ENCODE measurements at places on chromosomes 1 and 21.
A peak's percentile ranks its signal among the peaks of the same experiment; 100 is the strongest.

DNA sequence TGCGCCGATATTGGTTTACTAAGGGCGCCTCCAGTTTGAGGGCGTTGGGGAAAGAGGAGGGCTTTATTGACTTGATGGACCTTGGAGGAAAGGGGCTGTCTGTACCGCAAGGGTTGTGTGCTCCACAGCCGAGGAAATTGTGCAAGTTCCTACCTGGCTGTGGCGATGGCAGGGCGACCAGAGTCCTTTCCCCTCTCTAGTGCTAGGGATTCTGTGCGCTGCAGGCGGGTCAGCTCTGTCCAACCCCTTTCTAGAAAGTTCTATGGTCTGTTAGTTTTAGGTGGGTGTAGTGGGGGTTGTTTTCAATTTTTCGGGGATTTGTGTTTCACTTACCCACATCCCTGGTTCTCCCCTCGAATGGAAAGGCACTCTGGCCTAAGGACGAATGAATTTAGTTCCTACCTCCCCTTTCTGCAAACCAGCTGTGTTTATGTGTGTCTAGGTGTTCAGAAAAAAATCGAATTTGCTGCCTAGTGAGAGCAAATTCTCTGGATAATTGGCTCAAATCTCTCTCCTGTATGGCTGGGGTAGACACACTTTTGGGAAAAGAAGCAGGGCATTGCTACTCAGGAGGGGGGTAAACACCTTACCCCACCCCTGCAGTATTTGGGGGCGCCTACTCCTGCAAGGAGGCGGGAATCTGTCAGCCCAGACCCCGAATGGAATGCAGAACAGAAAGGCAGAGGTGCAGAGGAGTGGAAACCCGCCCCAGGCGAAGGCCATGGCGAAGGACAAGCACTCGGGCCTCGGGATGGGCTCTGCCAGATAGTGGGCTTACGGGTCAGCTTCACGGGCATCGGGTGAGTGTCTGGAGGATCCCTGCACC lies 2.0 kb downstream of the DMBX1 start:
- no peak for DNase-seq

DNA sequence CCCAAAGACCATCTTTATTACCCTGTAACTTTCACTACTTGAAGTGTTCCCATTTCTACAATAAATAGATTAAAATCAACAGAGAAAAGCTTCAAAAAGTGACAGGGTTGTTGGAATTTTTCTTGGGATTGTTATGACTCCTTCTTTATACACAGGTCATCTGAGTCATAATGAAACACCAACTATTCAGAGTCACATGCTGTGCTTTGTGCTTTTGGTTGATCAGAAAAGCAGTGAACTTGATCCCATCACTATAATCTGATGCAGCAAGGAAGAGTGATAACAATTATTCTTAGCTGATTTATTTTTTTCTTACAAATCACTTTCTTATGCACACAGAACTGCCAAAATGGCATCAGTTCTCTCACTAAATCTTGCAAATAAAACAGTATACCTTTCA lies 422.9 kb downstream of the PTBP2 start:
- DNase-seq = no peak

DNA sequence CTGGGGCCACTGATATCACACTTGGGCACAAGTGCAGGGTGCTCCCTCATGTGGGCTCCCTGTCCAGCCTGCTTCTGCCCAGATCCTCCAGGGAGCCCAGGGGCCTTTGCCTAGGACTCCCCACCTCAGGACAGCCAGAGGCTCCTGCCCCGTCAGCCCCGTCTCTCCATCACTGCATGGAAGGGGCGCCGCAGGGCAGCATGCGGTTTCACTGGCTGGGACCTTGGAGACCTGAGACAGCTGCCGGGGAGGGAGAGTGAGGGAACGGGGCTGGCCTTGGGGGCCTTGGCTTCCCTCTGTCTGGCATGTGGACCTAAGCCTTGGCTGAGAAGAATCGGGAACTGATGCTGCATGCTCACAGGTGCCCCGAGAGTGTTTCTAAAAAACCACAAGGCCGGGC lies 46.5 kb downstream of the KCNAB2 start:
- DNase-seq = no peak

DNA sequence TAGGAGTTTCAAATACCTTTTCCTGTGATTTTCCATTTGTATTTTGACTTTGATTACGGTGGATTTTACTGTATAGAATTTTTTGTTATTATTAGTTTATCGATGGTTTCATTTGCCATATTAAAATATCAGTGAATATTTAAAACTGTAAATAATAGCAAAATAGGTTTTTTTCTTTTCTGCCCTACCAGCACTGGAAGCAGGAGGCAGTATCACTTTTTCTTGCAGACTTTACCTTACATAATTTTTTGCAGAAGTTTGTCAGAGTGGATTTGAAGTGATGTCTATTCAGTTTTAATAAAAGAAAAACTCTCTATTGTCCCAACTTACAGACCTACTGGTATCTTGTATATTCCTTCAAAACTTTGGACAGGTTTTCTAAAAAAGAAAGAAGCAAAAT lies 213.6 kb downstream of the CENPF start:
- DNase-seq = no peak

DNA sequence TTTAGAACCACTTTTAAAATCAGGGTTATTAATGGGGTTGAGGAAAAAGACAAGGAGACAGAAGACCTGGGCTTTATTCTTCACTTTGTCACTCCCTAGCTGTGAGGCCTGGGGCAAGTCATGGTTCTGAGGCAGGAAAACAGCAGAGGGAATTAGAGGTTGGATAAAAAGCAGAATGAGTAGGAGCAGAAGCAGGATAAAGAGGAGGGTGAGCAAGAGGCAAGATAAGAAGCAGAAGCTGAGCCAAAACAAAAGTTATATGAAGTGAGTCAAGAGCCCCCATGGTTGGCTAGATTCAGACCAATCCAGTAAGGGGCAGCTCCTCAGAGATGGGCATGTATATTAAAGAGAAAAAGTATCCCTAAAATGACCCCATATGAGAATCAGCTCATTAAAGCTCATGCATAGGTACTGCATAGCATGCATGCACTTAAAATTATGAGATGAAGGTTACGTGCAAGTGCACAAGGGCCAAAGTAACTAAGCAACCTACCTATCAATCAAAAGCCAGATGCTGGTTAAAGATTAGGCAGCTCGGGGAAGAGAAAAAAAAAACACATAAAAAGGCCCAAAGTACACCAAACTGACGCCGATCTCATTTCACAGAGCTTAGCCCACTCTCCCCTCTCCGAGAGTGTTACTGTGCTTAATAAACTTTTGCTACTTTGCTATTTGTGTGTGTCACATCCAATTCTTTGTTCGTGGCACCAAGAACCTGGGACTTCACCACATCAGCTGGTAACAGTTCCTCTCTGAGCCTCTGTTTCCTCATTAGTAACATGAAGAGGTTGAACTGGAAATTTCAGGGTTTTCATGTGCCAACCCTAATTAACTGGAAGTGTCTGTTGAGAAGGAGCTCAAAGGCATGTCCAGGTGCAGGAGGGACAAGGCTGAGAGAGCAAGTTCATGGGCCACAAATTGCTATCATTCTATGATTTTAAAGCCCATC lies 2.2 kb downstream of the AVPR1B start:
- no peak for DNase-seq

- no peak for DNase-seq
These were observed 27.2 kb downstream of the CCDC30 start for GRCh38 chr1:42490237-42490636.

DNA sequence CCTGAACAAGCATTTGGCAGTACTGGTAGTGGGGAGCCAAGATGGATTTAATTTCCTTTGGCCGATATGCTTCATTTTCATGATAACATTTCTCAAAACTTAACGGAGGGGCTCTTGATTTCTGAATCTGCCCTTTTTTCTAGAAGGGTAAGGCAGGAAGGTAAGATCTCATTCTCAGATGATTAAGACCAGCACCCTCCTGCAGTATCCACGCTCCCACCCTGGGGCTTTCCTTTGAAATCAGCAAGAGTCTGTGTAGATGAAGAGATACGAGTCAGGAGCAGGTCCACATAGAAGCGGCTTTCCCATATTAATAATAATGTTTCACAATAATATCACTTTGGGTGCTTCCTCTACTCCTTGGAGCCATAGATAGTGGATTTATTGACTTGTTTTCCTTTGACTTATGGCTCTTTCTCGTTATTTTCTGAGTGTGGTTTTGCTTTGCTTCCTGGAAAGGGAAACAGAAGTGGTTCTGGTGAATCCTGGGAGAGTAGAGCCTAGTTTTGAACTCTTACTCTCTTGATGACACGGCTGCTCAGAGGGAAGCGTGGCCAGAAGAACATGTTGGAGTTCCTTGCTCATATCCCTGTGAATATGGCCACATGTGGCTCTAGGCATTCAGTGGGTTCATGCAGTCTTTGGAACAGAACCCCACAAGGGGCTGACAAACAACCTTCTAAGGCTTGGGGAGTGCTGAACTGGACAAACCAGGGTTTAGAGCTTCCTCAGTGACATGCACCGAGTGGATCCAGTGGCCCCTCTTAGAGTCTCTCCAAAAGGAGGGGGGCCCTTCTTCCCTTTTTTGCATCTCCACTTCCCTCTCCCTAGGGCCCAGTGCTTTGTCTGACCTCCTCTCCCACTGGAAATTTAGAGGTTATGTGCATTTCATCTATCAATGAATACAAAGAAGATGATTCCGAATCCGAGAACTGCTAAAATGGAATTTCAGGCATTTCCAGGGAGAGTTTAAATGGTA lies 195.7 kb downstream of the DYRK1A start:
- no peak for DNase-seq

- no peak for DNase-seq
These were observed 444.4 kb downstream of the LTN1 start for GRCh38 chr21:28548291-28548690.

DNA sequence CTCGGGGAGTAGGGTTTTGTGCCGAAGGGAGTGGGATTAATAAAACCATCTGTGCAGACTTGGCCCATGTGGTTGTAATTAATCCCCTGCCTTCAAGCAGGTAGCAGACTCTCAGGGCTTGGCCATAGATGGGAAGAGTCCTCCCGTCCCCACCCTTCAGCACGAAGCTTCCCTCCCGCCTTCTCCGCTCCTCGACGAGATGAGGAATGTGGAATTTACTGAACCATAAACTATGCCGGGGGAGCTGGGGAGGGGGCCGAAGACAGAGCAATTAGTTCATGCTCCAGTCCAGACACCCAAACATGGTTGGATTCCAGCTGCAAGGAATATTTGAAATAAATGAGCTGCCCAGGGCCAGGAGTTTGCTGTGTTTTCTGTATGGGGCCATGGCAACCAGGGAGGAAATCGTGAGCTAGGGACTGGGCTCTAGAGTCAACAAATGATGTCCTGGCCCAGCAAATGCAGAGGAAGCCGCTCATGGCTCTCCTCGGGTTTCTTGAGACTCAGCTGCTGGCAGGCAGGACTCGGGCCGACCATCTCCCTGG lies 78.8 kb downstream of the SPSB1 start:
- DNase-seq = no peak

DNA sequence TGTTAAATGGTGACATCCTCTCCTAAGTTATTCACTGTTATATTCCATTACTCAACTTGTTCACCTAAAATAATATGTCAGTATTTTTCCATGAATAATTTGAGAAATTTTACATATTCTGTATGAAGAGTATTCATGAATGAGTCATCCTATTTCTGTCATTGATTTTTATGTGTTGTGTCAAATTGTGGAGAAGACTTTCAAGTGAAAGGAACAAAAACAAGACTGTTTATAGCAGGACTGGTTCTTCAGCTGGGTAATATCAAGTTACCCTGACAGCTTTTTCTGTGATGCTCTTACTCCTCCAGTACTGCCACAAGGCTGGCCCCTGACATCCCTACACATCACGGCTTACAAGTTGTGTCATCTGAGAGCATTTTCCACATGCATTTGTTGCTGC lies 847.7 kb downstream of the NCAM2 start:
- DNase-seq = no peak

GRCh38 chr1:234676103-234676594 lies 66.2 kb upstream of the IRF2BP2 start:
- DNase-seq = peak; percentile 68

DNA sequence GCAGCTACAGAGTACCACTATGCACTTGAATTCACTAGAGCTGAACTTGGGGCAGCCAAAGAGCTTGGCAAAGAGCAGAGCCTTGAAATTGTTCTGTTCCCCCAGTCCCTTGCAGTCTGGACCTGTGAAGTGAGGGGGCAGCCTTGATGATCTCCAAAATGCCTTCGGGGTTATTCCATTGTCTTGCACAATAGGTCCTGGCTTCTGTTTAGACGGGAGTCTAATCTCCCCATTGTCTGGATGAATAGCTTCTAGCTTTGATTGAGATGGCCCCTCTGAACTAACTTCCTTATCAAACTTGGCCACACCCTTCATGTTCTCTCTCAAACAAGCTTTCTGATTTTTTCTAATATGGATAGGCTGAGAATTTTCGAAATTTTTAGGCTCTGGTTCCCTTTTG lies 72.6 kb downstream of the PGM1 start:
- no peak for DNase-seq

DNA sequence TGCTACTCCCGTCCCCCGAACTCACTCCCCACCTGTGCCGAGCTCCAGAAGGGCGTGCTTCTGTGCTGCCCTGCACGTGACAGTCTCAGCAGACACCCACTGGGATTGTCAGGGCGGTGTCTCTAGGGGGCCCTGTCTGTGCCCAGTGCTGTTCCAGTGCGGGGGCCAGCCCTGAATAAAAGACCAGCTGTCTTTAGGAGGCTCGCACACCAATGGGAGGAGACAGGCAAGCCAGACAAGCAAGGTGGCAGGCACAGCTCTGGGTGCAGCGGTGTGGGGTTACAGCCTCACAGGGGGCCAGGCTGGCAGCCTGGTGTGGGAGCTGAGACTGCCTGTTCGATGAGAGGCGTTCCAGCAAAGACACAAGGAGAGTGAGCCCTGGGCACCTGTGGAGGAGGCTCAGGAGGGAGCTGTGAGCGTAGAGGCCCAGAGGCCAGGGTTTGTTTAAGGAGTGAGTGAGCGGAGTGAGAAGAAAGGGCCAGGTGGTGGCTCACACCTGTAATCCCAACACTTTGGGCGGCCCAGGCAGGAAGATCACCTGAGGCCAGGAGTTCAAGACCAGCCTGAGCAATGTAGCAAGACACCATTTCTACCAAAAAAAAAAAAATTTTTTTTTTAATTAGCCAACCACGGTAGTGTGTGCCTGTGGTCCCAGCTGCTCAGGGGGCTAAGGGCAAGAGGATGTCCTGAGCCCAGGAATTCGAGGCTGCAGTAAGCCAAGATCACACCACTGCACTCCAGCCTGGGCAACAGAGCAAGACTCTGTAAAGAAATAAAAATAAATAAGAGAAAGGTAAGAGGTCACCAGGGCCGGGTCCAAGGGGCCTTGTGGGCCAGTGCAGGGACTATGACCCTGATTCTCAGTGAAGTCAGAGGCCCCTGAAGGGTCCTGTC lies 48.2 kb upstream of the ARHGEF16 start:
- DNase-seq = no peak

GRCh38 chr1:109495738-109496137 lies 1.8 kb downstream of the CYB561D1 start:
- DNase-seq = no peak
